ENCODE measurements at places on chromosomes 7 and 10.

DNA sequence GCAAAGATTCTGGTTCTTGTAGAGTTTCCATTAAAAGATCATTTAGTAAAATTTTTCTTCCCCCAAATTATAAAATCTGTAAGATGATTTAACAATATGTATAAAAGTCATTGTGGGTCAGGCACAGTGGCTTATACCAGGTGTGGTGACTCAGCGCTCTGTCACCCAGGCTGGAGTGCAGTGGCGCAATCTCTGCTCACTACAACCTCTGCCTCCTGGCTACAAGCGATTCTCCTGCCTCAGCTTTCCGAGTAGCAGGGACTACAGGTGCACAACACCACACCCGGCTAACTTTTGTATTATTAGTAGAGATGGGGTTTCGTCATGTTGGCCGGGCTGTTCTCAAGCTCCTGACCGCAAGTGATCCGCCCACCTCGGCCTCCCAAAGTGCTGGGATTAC, 68.0 kb downstream of the SEPTIN14 start:
- no peaks in the 10 kb centered on the region for H3K4me1 ChIP-seq
- no peak overlapping the region for H3K27ac ChIP-seq
- no peaks in the 10 kb centered on the region for H3K27me3 ChIP-seq
- no peak for DNase-seq
- H3K4me3 ChIP-seq, result no peak overlapping the region

- no peaks in the 10 kb centered on the region for H3K36me3 ChIP-seq
- DNase-seq, result no peak
- H3K4me1 ChIP-seq, result no peaks in the 10 kb centered on the region
- no peak overlapping the region for H3K4me3 ChIP-seq
- H3K27ac ChIP-seq, result no peak overlapping the region
Observed at GRCh38 chr10:104581884-104582601, 59.0 kb upstream of the SORCS3 start.

DNA sequence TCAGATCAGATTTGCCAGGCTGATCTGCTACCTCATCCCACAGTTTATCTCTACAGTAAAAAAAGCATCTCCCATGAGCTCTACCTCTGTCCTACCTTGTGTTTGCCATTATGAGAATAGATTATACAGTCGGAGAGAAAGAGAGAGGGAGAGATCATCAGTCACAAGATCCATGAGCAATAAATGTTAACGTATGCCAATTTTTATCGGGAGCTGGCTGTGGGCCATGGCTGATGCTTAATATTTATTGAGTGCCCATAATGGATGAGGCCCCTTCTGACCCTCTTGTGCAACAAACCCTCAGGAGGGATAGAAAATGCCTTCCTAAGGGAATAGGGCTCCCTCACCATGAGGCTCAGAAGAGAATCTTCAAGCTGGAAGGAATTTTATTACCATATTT, 52.8 kb downstream of the C10orf90 start:
- no peaks in the 10 kb centered on the region for H3K27me3 ChIP-seq
- H3K36me3 ChIP-seq, result no peaks in the 10 kb centered on the region
- H3K4me1 ChIP-seq, result no peaks in the 10 kb centered on the region
- no peak for DNase-seq

GRCh38 chr7:2845034-2845592, 1.0 kb upstream of the GNA12 start:
- H3K36me3 ChIP-seq, result no peaks in the 10 kb centered on the region
- H3K4me1 ChIP-seq, result peaks cover 38% of the 10 kb centered on the region
- no peak for DNase-seq
- H3K27me3 ChIP-seq, result no peaks in the 10 kb centered on the region
- H3K27ac ChIP-seq, result peak overlapping the region; percentile 41

DNA sequence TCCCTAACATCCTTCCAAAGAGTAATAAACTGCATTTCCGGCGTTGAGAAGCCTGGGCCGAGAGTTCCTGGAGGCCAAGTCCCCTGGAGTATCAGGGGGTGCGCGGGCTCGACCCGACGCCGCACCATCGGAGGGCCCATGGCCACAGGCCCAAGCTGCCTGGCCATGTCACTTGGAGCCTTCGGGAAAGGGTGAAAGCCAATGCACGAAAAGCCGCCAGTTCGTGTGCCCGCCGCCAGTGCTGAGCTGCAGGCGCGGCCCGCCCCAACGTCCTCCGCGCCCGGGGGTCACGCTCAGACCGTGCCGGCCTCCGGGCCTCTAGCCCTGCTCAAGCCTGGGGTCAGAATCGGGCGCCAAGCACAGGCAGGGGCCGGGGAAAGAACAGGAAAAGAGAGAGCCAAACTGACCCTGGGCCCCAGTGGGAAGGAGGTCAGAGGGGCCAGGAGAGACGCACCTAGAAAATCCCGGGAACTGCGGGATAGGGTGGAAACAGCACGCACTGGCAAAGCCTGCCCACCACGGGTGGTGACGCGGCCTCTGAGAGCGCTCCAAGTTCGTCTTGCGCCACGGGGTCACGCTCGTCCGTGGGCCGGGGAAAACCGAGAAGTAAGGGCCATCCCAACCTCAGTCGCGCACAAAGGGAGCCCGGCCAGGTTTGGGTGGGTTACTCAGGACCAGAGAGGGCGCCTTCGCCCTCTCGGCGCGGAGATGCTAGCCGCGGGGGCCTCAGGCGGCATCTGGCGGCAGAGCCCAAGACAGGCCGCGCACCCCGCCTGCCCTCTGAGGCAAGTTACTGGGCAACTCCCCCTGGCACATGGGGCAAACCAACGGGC, 4.2 kb upstream of the EBF3 start:
- H3K27ac ChIP-seq, result no peak overlapping the region
- H3K27me3 ChIP-seq, result peaks cover 78% of the 10 kb centered on the region
- no peak overlapping the region for H3K4me3 ChIP-seq
- H3K36me3 ChIP-seq, result no peaks in the 10 kb centered on the region
- no peak for DNase-seq
- peaks cover 52% of the 10 kb centered on the region for H3K4me1 ChIP-seq

DNA sequence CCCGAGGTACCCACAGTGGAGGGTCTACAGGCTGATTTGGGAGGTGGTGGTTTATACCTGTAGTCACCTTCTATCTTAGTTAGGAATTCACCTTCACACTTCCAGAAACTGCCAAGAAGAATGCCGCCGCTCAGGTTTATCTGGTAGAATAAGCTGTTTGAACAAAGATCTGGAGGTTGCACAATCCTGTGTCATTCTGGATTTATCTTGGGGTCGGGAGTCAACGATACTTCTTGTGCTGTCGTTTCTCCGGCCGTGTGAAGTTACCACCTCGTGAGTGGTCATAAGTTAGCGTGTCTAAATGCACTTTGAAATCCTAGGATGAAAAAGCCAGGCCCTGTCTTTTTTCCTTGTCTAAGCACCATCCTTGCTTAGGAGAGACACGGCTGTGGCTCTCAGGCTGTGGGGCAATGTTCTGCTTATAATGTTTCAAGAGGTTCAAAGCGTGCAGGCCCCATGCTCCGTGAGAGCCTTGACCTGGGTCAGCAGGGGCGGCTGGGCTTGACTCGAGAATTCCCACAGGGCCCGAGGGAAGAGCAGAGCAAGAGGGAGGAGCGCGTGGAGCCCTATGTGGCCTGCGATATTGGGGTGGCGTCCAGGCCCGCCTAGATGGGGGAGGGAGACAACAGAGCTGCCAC, 35.5 kb downstream of the GRIFIN start:
- no peak for DNase-seq
- no peaks in the 10 kb centered on the region for H3K27me3 ChIP-seq
- H3K27ac ChIP-seq, result no peak overlapping the region
- H3K4me3 ChIP-seq, result no peak overlapping the region
- no peaks in the 10 kb centered on the region for H3K36me3 ChIP-seq

GRCh38 chr7:157784979-157785441, 448.2 kb downstream of the DNAJB6 start:
- no peak for DNase-seq
- H3K36me3 ChIP-seq, result no peaks in the 10 kb centered on the region
- no peak overlapping the region for H3K4me3 ChIP-seq
- H3K4me1 ChIP-seq, result no peaks in the 10 kb centered on the region

GRCh38 chr10:92766451-92766850, 76.7 kb downstream of the HHEX start:
- H3K27ac ChIP-seq, result no peak overlapping the region

DNA sequence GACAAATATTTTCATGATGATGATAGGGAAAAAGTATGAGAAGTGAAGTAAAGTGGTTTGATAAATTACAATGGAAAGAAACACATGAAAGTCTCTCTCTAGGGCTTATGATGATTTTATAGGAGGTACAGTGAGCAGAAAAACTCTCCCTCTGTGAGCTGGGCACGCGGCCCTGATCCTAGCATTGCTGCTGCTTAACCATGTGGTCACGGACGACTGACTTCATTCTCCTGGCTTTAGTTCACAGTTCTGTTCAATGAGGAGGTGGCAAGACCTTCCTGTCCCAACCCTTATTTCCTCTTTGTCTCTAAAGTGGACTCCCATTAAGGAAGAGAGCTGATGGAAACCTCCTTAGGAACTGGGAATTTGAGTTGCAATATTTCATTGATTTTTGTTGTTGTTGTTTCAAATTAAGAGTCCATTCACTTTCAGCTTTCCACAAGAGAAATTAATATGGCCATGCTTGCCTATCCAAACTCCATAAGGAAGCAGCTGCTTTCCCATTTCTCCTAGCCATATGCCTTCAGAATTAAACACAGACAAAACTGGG, 8.2 kb upstream of the PON3 start:
- H3K36me3 ChIP-seq, result no peaks in the 10 kb centered on the region
- DNase-seq, result peak; percentile 23
- H3K4me3 ChIP-seq, result no peak overlapping the region
- peaks cover 4% of the 10 kb centered on the region for H3K4me1 ChIP-seq

DNA sequence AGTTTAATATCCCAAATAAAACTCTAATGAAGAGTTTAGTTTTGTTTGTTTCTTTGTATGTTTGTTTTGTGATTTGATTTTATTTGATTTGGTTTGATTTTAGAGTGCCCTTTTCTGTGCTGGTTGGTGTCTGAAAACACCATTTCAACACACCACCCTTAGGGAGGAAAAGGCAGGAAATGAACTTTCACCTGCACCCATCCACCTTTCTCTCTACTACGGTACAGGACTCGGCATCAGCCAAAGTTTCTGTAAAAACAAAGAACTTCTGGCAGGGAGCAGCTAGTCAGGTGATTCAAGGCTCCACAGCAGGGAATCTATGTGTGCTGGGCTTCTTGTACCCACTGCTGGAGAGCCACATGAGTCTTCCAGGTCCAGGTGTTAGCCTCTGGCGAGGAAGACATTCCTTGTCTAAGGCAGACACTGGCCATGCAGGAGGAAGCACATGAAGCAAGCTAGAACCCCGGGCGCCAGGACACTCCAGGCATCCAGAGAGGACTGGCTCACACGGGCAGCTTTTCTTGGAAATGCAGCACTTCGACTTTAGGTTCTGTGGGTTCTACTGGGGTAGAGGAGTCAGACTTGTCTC, 22.1 kb upstream of the STK17A start:
- no peak overlapping the region for H3K27ac ChIP-seq
- DNase-seq, result no peak
- no peaks in the 10 kb centered on the region for H3K36me3 ChIP-seq
- no peaks in the 10 kb centered on the region for H3K4me1 ChIP-seq
- H3K4me3 ChIP-seq, result no peak overlapping the region

DNA sequence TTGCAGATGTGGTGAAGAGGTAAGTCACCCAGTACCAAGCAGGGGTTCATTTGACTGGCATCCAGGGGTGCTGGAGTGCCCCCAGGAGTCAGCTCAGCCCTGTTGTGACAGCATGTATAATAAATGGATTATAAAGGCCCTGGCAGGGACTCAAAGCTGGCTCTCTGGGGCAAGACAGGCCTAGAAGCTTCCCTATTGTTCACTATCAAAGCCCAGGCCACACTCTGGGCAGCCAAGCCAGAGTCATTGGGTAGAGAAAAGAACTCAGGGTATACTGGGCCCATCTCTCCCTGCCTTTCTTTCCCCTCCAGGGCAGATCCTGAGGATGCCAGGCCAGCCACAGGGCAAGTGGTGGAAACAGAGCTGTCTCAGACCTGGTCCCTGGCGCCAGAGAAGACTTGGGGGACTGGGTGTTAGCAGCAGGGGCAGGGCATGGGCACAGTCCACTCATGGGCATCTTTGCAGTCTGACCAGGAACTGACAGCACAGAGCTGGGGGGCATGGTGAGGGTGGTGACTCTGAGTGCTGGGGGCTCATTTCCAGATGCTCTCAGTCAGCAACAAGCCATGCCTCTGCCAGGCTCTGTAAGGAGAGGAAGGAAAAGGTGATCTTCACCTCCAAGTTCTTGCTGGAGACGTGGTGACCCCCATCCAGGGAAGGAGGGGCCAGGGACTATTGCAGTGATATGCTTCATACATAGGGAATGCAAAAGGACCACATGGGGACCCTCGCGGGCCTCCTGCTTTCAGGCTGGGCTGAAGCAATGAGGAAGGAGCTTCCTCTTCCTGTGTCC, 11.7 kb downstream of the RBP3 start:
- H3K27me3 ChIP-seq, result no peaks in the 10 kb centered on the region
- no peak for DNase-seq
- no peaks in the 10 kb centered on the region for H3K36me3 ChIP-seq
- peaks cover 9% of the 10 kb centered on the region for H3K4me1 ChIP-seq
- no peak overlapping the region for H3K4me3 ChIP-seq

- H3K27ac ChIP-seq, result no peak overlapping the region
- no peaks in the 10 kb centered on the region for H3K27me3 ChIP-seq
- DNase-seq, result no peak
Observed at GRCh38 chr10:77245953-77246352, 391.7 kb downstream of the KCNMA1 start.

DNA sequence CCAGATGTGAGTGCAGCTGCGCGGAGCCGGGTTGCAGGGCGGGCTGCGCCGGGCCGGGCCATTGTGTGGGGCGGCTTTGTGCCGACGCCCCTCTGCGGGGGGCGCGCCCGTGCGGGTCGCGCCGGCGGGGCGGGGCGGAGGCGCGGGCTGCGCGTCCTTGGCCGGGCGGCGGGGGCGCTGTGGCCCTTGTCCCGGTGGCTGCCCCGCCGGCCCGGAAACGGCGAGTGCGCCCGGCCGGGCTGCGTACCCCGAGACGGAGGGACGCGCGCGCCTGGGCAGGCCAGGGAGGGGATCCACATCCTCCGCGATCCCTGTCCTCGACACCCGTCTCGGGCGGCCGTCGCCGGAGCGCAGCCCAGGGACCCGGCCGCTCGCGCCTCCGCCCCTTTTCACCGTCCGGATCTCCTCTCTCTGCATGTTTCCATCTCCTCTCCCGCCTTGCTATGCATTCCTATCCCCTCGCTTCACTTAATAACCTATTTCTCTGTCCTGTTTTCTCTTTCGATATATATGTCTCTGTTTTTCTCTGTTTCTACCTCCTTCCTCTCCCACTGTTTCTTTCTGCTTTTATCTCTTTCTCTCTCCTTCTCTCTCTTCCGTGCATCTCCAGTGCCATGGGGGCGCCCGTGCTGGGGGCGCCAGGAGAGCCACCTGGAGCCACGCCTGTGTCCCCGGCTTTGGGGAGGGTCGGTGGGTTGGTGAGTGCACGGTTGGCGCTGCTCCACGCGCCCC, 765 bp downstream of the PFKFB3 start:
- H3K27ac ChIP-seq, result peak overlapping the region; percentile 96
- H3K4me1 ChIP-seq, result peaks cover 43% of the 10 kb centered on the region
- peak overlapping the region; percentile 64 for H3K4me3 ChIP-seq
- peak; percentile 66 for DNase-seq
- no peaks in the 10 kb centered on the region for H3K36me3 ChIP-seq
- no peaks in the 10 kb centered on the region for H3K27me3 ChIP-seq

GRCh38 chr7:71482284-71482683, 350.3 kb downstream of the GALNT17 start:
- H3K36me3 ChIP-seq, result no peaks in the 10 kb centered on the region
- no peaks in the 10 kb centered on the region for H3K4me1 ChIP-seq
- no peak overlapping the region for H3K27ac ChIP-seq
- H3K4me3 ChIP-seq, result no peak overlapping the region
- no peaks in the 10 kb centered on the region for H3K27me3 ChIP-seq
- no peak for DNase-seq
